Activated CD4-positive, alpha-beta memory T cell treated with anti-CD3 and anti-CD28 coated beads, Interleukin-2, amount 10 ng/mL, durations not matched to agents 7 days and 5 days (primary cell): ENCODE measurements at places on chromosomes 6 and 20. TPM values are rescaled to one million over a fixed set of nuclear protein-coding genes. Genes with fewer than 3 reads are reported as not detected.

The RGS17 gene
- not detected for total RNA-seq

The CDC5L gene
- 23.8 TPM for total RNA-seq

The STMN3 gene
- total RNA-seq = 23.8 TPM

The EMILIN3 gene
- total RNA-seq = not detected

The GMNN gene
- total RNA-seq = 67.6 TPM

The SMLR1 gene
- total RNA-seq = not detected

The SLC22A3 gene
- not detected for total RNA-seq

The PLN gene
- total RNA-seq = not detected
